Spinal cord (tissue), 10 donors: ENCODE measurements at places on chromosomes 2 and 18. TPM values are rescaled to one million over a fixed set of nuclear protein-coding genes. Genes with fewer than 3 reads are reported as not detected.

The IL1F10 gene
- polyA plus RNA-seq, result not detected

The TTL gene
- polyA plus RNA-seq, result 93.9 TPM

The SERPINB12 gene
- polyA plus RNA-seq, result not detected

The RPL37A gene
- polyA plus RNA-seq, result 1,953 TPM
